ENCODE measurements at places on chromosomes 1 and 21. TPM values are rescaled to one million over a fixed set of nuclear protein-coding genes. Genes with fewer than 3 reads are reported as not detected.

The ARHGEF10L gene
- total RNA-seq = 40.6 TPM

The LRRC8D gene
- 13.6 TPM for total RNA-seq

The PCP4 gene
- 6.4 TPM for total RNA-seq

The C8A gene
- not detected for total RNA-seq

The DNM3 gene
- 1.1 TPM for total RNA-seq

The FGGY gene
- 14.0 TPM for total RNA-seq

The APCS gene
- total RNA-seq = not detected

The GPR153 gene
- total RNA-seq = 10.5 TPM

The FAM72A gene
- 1.5 TPM for total RNA-seq

The HSD11B1 gene
- 6.8 TPM for total RNA-seq

The TLCD4 gene
- 48.3 TPM for total RNA-seq

All from left cardiac atrium (tissue), 4 donors.